ENCODE measurements at places on chromosomes 12 and 14.

GRCh38 chr14:34097644-34098043 lies 146.8 kb upstream of the EGLN3 start:
- no peak for DNase-seq

- no peak for DNase-seq
These were observed 28.8 kb downstream of the PROX2 start for GRCh38 chr14:74846968-74847665.

GRCh38 chr14:89041257-89041582 lies 216.8 kb downstream of the TTC8 start:
- DNase-seq = no peak

DNA sequence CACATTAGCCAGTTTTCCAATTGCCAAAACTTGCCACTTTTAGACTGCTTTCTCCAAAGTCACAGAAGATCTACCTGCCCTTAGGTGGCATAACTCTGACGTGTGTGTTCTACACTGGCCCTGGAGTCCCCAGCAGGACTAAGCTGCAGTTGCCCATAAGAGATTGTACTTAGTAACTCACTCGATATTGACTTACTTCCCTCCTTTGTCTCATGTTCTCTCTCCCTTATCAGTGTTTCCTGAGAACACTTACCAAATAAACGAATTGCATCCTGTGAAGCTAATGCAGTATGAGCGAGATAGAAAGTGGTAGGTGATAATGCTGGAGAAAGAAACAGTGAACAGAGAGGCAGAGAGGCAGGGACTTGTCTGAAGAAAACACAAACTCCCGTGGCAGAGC lies 117.2 kb downstream of the NUAK1 start:
- DNase-seq = no peak

- DNase-seq = no peak
These were observed 680.9 kb downstream of the TMEM121 start for GRCh38 chr14:106207316-106207715.

- DNase-seq = no peak
These were observed 11.8 kb upstream of the ENDOU start for GRCh38 chr12:47736877-47737676.

GRCh38 chr14:22492622-22493542 lies 96.1 kb downstream of the DAD1 start:
- no peak for DNase-seq

DNA sequence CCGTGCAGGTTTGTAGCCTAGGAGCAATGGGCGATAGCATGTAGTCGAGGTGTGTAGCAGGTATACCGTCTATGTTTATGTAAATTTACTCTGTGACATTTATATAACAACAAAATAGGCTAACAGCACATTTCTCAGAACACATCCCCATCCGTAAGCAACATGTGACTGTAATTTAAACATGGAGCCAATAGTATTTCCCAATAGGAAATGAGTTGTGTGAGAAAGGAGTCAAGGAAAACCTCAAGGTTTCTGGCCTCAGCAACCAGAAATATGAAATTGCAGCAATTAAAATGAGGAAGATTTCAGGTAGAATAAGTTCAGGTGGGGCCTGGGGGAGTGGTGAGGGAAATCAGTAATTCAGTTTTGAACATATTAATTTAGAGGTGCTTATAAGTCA lies 136.0 kb downstream of the MSRB3 start:
- no peak for DNase-seq

- DNase-seq = no peak
These were observed 21.2 kb downstream of the PRPF40B start for GRCh38 chr12:49644620-49644994.

GRCh38 chr14:100525615-100526014 lies 61.6 kb downstream of the BEGAIN start:
- no peak for DNase-seq

GRCh38 chr12:39573971-39574370 lies 45.6 kb downstream of the ABCD2 start:
- DNase-seq = no peak

DNA sequence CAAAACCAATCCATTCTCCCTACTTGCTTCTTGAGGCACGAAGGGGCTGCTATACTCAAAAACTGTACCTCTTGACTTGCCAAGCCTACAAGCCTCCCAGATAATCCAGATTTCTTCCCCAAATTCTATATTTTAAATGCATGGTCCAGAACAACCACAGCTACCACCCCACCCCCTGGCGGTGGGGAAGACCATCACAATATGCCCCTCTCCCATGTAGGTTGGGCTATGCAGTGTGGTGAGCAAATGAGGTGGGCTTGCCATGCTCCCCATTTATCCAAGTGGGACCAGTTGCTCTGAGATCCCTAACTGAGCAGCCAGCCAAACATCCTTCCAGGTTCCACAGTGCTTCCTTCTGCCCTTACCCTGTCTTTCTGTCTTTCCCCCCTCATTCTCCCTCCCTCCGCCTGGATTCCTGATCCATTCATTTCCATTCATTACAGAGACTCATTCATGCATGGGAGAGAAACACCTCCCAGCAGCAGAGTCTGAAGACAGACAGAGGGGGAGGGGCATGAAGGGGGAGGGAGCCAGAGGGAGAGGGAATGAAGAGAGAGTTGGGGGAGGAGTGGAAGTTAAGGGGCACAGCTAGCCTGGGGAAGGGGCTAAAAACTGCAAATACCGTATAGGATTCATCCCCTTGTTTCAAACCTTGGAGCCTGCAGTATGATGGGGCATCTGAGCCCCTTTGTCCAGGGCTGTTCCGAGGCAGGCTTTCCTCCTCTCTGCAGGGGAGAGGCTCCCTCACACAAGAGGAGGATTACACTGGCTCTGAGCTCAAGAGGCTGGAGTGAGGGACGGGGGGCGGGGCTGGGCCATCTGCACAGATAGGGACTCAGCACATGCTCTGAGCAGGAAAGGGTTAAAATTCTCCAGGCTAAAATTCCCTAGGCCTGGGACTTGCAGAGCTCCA lies 4.4 kb downstream of the ZNF219 start:
- DNase-seq = no peak

DNA sequence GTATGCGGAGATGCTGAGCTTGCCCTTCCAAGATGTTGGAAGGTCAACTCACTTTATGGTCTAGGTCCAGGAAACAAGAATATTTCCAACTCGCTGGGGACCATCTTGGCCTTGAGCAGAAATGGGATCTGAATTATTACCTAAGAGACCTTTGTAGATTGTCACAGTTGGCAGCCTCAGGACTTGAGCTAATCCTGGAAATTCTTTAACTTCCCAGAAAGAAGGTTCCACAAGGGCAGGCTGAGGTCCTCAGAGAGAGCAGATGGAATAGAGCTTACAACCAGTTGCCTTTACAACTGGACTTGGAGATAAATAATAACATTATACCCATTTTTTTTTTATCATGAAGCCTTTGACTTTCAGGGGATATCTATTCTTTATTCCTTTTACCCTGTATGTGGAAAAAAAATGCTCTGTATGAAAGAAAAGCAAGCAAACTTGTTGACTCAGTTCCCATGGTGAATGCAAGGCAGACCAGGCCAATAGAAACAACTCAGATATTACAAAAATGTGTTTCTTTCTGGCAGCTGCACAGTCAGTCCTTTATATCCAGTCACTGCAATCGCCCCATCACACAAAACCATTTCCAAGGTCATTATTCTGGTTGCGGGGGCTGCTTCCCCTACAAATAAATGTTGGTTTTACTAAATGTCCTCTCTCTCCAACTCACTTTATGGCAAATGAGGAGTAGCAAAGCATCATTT lies 401.4 kb downstream of the ZFP36L1 start:
- DNase-seq = no peak

DNA sequence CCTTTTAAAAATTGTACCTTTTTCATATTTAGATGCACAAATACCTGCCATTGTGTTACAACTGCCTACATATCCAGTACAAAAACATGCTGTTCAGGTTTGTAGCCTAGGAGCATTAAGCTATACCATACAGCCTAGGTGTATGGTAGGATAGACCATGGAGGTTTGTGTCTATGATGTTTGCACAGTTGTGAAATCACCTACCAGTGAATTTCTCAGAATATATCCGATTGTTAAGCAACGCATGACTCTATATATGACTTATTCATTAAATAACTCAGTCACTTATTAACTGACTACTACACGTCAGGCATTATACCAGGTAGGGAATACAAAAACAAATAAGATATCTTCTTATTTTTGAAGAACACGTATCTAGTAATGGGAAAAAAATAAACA lies 26.2 kb upstream of the ETNK1 start:
- no peak for DNase-seq
